Foreskin keratinocyte (primary cell): ENCODE measurements at places on chromosomes 2 and 18. TPM values are rescaled to one million over a fixed set of nuclear protein-coding genes. Genes with fewer than 3 reads are reported as not detected.

GRCh38 chr2:58788402-58788801, 547.3 kb upstream of the FANCL start:
- peak; percentile 4 for DNase-seq

GRCh38 chr2:211113334-211114175, 557.2 kb downstream of the CPS1 start:
- DNase-seq, result no peak

- DNase-seq, result no peak
Observed at GRCh38 chr2:64880193-64880951, 108.8 kb upstream of the SLC1A4 start.

DNA sequence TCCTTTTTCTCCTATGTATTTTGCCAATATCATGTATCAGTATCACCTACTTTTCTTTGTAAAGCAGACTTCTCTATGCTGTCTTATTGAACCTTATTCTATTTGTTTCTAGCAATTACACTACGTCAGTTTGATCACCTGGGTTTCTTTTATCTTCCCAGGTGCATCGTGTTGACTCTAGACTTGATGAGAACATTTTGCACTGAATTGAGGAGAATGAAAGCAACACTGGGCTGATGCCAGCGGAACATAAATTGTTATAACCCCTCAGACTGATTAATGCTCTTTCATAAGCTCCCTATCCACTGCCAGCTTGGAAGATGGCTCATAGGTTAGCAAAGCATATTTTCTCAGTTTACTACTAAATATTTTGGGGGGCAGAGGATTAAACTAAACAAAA, 140.6 kb downstream of the EPHA4 start:
- no peak for DNase-seq

DNA sequence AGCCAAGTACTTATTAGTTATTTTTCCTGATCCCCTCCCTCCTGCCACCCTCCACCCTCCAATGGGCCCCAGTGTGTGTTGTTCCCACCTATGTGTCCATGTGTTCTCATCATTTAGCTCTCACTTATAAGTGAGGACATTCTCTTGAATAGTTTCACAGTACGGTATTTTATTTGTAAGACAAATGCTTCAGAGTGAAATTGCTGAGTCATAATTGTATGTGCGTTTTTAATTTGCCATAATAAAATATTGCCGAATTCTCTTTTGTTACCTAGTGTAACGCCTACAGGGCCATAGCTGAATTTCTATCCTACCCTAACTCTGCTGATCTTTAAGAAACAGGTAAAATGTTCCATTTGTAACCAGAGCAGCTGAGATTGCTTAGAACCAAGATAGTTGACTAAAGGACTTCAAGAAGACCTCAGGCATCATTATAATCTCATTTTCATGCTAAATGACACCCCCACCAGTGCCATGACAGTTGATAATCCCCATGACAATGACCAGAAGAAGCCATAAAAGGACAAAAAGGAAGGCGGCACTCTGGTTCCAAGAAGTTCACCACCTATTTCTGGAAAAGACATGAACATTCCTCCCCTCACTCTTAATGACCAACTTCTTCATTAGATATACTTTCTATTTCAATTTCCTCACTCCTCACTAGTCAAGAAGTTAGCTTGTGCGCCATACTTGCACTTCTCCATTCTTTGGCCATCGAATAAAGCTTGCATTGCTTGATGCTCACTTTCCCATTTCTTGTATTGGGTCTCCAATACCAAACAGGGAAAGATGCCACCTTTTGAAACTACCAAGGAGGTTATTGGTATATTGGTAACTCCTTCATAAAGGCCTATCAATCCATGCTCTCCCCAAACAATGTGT, 18.4 kb downstream of the SCN9A start:
- no peak for DNase-seq

- no peak for DNase-seq
Observed at GRCh38 chr2:86372641-86373502, 35.4 kb upstream of the REEP1 start.

DNA sequence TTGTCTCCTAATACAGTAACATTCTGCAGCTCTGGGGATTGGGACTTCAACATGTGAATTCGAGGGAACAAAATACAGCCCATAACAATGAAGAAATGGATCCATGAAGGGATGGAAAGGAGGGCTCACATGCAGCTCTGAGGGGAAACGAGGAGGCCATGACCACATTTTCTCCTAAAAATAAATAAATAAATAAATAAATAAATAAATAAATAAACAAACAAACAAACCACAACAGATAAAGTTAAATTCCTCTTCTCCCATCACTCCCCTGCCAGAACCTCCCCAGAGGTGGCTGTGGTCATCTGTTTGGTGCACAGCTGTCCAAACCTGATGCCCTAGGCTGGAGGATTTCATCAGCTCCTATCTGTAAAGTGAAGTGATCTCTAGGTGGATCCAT, 42.7 kb downstream of the MAL start:
- no peak for DNase-seq

GRCh38 chr2:174797781-174798276, 33.6 kb upstream of the CHRNA1 start:
- DNase-seq, result no peak

DNA sequence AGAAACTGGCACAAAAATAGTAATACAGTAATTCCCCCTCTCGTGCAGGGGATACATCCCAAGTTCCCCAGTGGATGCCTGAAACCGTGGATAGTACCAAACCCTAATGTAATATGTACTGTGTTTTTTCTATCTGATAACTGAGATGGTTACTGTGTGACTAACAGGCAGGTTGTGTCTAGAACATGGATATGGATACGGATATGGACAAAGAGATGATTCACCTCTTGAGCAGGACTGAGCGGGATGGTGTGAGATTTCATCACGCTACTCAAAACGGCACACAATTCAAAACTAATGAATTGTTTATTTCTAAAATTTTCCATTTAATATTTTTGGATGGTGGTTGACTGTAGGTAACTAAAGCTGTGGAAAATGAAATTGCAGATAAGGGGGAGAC, 3.4 kb downstream of the MBD1 start:
- peak; percentile 70 for DNase-seq

DNA sequence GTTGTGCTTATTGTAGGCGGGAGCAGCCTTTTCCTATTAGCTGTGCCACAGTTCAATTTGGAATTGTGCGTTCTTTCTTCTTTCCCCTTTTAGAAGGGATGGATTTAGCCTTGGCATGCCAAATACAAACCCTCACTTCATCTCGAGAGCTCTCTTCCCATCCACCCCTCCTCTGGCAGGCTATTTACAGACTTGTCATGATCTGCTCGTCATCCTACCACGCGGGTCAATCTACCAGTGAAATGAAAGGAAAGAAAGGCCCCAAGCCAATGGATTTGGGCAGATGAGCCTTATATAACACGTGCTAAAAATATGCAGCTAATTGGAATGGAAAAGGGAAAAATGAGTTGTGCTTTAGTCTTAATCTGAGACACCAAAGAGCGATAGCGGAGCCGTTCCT, 277.5 kb downstream of the PRKCE start:
- no peak for DNase-seq

DNA sequence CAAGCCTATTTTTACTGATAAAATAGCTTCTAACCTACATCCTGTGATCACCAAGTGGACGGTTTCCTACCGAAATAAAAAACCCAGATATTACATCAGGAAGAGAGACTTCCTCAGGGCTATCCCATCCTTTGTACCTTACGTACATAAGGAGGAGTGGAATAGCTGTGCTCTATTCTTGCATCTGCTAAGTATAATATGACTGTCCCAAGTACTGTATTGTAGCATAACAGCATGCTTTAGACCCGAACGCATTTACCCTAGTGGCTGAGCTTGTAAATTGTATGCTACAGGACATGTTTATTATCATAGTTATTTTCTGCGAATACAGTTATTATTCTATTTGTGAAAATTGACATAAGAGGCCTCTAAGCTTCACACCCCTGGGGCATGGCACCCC, 302.4 kb downstream of the CLIP4 start:
- DNase-seq, result no peak

DNA sequence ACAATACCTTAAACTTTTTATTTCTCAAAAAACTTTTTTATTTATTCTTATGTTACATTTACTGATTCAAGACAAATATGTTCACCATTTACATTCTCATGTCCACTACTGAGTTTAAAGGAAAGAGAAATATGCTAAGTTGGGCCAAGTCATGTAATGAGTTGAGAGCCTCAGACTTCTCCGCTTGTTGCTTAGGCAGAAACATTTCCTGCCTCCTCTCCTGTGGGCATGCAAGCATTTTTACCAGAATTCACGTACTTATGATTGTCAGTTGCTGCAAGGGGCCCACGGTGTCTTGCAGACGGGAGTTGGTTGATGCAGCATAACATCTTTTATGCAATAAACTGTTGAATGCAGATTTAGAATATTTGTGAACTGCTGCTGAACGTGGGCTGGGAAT, 51.8 kb downstream of the MYO1B start:
- no peak for DNase-seq

GRCh38 chr2:56522605-56523089, 338.9 kb downstream of the CCDC85A start:
- DNase-seq, result peak; percentile 55

GRCh38 chr18:74532511-74533025, 1.7 kb upstream of the CNDP1 start:
- DNase-seq, result no peak

DNA sequence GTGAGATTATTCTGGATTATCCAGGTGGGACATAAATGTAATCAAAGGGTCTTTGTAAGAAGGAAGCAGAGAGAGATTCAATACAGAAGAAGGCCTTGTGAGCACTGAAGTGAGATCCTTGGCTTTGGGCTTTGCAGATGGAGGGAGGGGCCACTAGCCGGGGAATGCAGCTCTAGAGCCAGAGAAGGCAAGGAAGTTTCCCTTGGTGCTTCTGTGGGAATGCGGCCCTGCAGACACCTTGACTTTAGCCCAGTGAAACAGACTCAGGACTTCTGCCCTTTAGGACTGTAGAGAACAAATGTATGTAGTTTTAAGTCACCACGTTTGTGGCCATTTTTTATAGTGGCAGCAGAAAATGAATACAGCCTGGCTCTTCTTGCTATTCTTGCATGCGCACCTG, 8.1 kb downstream of the NEU2 start:
- DNase-seq, result no peak

- peak; percentile 44 for DNase-seq
Observed at GRCh38 chr2:233430081-233430480, 75.8 kb downstream of the DGKD start.

GRCh38 chr2:225041851-225042799, at the start of gene DOCK10:
Gene DOCK10, minus strand, starts transcription at chr2:225042468. Its CDS starts 94 bp downstream, at chr2:225042374.
- DNase-seq, result peak; percentile 19

Gene C1GALT1C1L
- 0.27 TPM in 1 of 2 replicates, not detected in the other for polyA plus RNA-seq

Gene EFHD1
- not detected in 2 replicates for polyA plus RNA-seq

Gene ASB18
- not detected in 2 replicates for polyA plus RNA-seq

Gene ABCG5
- polyA plus RNA-seq, result not detected in 2 replicates

Gene RHBDD1
- 6.3 and 6.6 TPM in 2 replicates for polyA plus RNA-seq

Gene DYNAP
- not detected in 2 replicates for polyA plus RNA-seq

Gene CYP1B1
- polyA plus RNA-seq, result 0.06 and 0.07 TPM in 2 replicates

Gene C2orf80
- not detected in 2 replicates for polyA plus RNA-seq

Gene ARHGEF33
- polyA plus RNA-seq, result 0.18 and 0.34 TPM in 2 replicates

Gene UGGT1
- polyA plus RNA-seq, result 10.9 and 13.2 TPM in 2 replicates

Gene CCDC74A
- 11.6 and 14.1 TPM in 2 replicates for polyA plus RNA-seq

Gene C2orf66
- 0.06 TPM in 2 replicates for polyA plus RNA-seq

Gene INO80D
- 0.79 and 0.82 TPM in 2 replicates for polyA plus RNA-seq
